ENCODE measurements at places on chromosomes 7 and 10.

- no peak for DNase-seq
These were observed 168.0 kb upstream of the LRRN3 start for GRCh38 chr7:110922906-110923305.

DNA sequence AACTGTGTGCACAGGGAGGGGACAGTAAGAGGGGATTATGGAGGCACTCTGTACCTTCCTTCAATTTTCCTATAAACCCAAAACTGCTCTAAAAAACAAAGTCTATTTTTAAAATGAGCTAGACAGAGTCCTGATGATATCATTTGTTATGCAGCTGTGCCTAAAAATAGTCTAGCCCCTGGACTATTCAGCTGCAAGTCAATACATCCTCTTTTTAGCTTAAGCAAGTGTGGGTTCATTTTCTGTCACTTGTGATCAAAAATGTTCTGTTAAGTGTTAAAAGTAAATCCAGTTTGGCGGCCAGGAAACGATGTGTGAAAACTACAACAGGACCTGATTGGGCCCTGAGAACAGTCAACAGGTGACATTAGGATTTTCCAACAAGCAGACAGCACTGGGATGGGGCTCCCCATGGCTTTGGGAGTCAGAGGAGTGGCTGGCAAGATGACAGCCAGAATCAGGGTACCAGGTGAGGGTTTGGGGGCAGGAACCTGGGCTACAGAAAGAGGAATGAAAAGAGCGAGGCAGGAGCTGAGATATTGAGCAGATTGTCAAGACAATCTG, 33.9 kb downstream of the FAM107B start:
- no peak for DNase-seq

DNA sequence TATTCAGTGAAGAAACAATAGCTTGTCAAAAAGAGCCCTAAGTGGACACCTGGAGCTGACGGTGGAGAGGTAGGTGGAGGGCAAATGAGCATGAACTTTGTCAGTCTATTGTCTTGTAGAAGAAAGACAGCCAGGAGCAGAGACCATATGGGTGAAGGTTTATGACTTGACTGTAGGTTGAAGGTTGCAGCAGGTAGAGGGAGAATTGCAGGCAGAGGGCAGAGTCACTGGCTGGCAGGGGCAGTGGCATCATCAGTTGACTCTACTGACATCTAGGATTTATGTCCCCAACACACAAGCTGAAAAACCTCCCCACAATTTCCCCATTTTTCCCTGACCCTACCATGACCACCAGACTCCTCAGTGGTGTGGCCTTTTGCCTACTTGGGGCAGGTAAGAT, 243.6 kb upstream of the PRSS58 start:
- no peak for DNase-seq

DNA sequence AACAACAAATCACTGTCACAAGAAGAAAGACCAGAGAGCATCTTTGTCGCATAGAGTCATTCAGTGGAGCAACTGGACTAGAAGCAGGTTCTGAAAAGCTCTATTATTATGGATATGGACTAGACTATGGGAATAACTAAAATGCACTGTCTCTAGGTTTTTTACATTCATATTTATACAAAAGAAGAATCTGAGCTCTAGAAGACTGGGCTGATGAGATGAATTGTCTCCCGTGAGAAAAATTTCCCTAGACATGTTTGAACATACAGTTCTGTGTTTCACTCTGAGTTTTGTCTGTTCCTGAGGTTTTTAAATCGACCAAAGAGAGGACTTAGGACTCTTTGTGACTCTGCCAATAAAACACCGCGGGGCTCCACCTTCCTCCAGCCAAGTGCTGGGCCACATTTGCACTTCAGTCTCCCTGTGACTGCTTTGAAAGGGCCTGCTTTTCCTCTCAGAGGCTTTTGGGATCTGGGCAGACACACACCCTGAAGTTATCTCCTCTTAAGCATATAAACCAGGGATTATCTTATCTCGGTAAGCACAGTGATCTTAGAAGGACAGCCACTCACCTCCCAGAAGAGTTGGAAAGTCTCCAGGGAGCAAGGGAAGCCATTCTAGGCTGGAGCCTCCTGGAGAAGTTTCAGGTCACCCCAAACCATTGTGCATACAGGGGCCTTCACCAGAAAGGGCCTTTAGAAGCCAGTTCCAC, 101.0 kb upstream of the JCAD start:
- no peak for DNase-seq

- no peak for DNase-seq
These were observed 59.0 kb upstream of the GSAP start for GRCh38 chr7:77475181-77475580.

- no peak for DNase-seq
These were observed 136.1 kb downstream of the SLIT1 start for GRCh38 chr10:97049670-97050069.

GRCh38 chr10:77081481-77081891, 556.1 kb downstream of the KCNMA1 start:
- no peak for DNase-seq
